Globus pallidus (tissue), 1 donor: ENCODE measurements at places on chromosomes 2 and 18.

- no peak for DNase-seq
Measured at GRCh38 chr18:58501066-58501896, 127.6 kb downstream of the ALPK2 start.

DNA sequence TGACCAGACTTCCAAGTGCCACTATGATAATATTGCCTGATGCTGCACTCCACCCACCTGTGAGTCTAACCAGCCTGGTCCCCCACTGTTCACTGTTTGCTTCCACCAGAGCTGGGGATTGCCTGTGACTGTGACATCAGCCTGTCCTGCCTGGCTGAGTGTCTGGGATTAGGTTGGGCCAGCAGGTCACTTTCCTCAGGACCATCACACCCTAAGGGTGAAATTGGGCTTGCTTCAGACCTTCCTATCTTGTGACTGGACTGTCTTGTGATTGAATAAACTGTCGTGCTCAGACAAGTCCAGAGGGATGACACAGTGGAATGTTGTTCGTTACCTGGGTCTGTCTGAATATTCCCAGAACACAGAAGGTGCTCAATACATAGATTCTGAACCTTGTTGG is 87.4 kb upstream of the HK2 start:
- no peak for DNase-seq

- no peak for DNase-seq
Measured at GRCh38 chr2:201152999-201153815, 29.7 kb upstream of the CASP10 start.

DNA sequence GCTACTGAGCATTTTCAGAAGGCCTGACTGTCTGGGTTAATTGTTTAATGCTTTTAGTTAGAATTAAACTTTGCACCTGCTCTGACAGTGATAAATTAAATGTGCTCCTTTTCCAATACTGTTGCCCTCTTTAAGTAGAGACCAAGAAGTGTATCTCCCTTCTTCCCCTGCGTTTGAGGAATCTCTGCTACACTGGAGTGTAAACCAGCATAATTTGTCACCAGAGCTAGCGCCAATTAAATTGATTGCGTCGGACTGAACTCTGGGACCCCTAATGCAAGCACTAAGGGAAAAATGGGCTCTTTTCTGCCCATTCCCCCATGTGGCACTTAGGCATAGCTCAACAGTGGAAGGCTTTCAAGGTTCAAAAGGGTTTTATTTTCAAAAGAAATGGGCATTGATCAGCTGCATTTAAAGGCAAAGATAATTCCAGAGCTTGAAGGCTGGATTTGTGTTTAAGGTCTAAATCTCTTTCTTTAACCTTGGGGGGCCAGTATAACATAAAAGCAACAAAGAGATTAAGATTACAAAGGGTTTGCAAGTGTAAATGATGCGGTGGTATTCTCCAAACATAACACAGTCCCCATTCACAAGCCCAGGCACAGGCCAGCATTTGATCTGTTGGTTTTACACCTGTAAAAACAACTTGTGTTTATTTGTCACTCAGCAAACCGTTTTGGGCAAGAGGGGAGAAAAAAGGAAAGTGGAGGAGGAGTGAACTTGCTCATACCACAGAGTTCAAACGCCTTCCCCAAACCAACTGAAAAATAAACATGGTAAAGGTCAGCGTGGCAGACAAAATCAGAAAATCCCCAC is 427.6 kb downstream of the BCL11A start:
- DNase-seq: no peak

GRCh38 chr18:46155641-46156051 is 51.5 kb downstream of the HAUS1 start:
- DNase-seq: no peak

- DNase-seq: no peak
Measured at GRCh38 chr2:241852116-241852980, 6.3 kb downstream of the PDCD1 start.

- DNase-seq: peak; percentile 84
Measured at GRCh38 chr2:168246483-168247340, 683 bp downstream of the STK39 start.

GRCh38 chr2:170271340-170271739 is 93.4 kb downstream of the MYO3B start:
- no peak for DNase-seq

DNA sequence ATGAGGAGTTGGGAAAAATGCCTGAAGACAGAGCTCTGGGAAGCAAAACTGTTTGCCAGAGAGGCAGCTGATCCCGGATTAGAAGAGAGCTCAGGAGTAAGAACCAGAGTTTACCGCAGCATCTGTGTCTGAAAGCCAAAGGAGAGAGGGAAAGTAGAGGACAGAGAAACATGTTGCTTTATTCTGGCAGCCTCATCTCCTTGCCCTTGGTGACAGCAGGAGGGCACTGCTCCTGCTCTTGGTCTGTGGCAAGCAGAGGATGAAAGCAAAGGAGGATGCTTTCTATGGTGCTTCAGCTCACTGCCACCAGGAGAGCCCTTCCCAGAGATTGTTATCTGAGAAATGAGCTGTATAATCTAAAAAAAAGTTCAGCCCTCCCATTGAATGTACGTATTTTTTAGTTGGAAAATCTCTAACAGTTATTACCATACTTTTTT is 7.7 kb downstream of the SLC1A4 start:
- no peak for DNase-seq

- DNase-seq: no peak
Measured at GRCh38 chr2:158692372-158693103, 102.6 kb upstream of the DAPL1 start.

DNA sequence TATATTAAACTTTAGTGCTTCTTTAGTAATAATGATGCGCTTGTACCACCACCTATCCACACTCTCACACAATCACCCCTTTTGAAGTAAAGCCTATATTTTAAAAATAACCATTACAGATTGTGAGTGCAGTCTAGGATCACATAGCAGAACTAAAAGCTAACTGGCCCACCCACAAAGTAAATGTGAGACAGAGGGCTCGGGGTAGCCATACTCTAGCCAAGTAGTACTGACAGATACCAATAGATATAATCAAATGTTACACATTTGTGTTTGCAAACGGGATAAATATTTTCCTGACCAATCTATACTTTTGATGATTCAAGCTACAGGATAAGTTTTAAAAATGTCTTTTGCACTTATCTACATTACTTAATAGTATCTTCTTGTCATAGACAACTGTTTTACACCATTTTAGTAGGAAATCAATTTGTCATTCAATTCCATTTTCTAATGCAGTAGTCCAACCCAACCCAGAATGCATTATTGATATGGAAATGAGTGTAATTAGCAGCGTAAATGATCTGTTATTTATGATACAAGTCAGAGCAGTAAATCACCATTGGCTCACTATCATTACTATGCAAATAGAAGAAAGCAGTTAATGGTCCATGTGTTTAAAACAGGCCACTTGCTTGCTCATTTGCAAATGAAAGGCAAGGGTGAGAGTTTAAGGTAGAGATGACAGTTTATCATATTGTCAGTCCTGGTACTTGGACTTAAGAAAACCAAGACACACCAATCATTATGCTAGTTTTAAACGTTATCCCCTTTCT is 111.8 kb downstream of the ERBB4 start:
- DNase-seq: no peak

GRCh38 chr2:120797421-120798221 is 62.0 kb downstream of the GLI2 start:
- no peak for DNase-seq

DNA sequence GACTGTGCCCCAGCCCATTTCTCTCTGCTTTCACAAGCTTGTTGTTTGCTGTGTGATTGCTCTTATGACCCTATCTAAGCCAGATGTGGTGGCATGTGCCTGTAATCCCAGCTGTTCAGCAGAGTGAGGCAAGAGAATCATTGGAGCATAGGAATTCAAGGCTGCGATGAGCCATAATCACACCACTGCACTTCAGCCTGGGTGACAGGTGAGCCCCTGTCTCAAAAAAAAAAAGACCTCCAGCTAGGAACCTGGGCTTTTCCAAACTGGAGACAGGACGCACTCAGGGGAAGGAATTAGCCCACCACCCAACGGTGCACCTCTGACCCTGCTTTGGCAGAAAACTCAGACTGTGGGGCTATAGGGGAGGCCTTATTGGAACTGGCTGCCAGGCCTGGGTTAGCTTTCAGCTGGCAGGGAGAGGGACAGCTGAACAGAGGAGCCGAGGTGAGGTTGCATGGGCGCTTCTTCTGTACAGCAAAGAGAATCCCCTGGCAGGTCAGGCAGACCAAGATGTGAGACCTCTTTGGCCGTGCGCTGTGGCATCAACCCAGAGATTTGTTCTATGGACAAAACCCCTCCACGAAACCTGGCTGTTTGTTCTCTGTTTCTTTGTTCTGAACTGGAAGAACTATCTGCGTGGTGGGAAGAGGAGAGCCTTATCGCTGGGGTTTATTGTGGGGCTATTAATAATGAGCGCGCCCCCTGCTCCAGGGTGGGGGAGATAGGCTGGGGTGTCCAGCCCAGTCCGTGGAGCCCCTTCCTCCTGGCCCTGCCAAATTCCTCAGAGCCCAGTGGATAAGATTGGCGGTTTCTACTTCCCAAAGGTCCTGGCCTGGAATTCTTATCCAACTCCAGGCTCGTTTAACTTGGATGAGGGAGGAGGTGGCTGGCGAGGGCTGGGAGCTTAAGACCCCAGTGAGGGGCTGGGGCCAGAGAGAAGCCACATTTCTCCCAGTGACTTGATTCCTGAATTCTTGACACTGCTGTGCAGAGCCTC is 38.8 kb upstream of the SMAD7 start:
- no peak for DNase-seq

- DNase-seq: no peak
Measured at GRCh38 chr2:54029721-54030395, 59.1 kb upstream of the PSME4 start.

DNA sequence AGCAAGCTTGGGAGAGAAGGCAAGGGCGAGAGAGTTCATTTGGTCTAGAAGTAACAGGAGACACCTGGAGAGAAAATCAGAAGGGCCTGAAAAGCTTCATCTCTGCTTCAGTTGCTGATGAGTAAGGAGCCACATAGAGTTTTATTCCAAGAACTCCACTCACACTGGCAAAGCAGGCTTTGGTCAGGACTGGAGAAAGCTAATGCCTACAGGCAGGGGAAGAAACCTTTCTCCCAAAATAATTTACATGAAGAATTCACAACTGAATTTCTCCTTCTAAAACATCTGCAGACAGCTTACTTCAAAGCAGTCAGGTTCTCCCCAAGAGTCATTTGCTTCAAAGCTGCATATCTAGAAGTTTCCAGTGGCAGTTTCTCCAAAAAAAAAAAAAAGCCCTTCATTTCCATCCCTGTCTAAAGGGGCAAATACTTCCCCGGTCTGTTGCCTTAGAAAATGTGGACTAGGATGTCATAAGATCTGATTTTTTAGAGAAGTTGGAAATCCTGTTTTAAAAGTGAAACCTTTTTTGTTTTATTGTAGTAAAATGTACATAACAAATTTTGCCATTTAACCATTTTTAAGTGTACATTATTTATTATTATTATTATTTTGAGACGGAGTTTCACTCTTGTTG is 46.3 kb downstream of the TMEM247 start:
- DNase-seq: no peak

GRCh38 chr18:11052800-11053199 is 96.6 kb downstream of the PIEZO2 start:
- DNase-seq: no peak

GRCh38 chr2:239362507-239362906 is 38.3 kb downstream of the HDAC4 start:
- no peak for DNase-seq

DNA sequence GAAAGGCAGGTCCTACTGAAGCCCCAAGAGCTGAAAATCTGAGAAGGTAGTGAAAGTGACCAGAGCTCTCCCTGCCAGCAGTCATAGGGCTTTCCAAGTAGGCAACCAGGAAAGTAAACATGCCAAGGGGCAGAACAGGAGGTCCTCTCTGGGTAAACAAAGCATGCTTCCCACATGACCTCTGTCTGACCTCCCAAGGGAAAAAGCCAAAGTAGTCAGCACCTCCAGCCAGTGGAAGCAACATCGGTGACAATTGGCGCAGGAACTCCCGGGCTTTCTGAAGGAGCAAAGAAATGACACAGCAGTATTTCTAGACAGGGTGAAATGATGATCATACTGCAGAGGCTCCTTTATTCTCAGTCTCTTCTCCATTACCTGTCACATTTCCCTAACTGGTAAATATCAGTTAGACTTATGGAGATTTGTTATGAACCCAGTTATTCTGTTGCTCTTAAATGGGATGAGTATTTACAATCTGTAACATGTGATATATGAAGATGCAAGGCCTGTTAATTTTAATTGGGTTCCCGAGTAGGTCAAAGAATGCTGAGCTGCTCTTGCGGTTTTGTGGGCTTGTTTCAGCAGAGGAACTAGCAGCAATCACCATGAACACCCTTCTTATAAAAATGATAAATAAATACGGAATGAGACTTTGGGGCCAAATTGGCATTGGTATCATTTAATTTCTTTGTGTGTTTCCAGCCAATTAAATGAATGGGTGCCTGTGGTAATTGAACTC is 321.0 kb downstream of the RND3 start:
- peak; percentile 54 for DNase-seq

GRCh38 chr2:95287336-95287735 is 9.8 kb upstream of the KCNIP3 start:
- no peak for DNase-seq

- no peak for DNase-seq
Measured at GRCh38 chr2:48272199-48272598, 257.8 kb upstream of the STON1 start.

GRCh38 chr2:238290091-238290509 is 1.7 kb upstream of the PER2 start:
- peak; percentile 85 for DNase-seq

GRCh38 chr2:151789055-151789834 is 39.0 kb downstream of the ARL5A start:
- DNase-seq: no peak

- no peak for DNase-seq
Measured at GRCh38 chr2:56012221-56012765, 88.7 kb upstream of the EFEMP1 start.

- DNase-seq: no peak
Measured at GRCh38 chr2:208250388-208250787, 4.5 kb downstream of the IDH1 start.

GRCh38 chr2:489838-490237 is 187.4 kb downstream of the TMEM18 start:
- no peak for DNase-seq

DNA sequence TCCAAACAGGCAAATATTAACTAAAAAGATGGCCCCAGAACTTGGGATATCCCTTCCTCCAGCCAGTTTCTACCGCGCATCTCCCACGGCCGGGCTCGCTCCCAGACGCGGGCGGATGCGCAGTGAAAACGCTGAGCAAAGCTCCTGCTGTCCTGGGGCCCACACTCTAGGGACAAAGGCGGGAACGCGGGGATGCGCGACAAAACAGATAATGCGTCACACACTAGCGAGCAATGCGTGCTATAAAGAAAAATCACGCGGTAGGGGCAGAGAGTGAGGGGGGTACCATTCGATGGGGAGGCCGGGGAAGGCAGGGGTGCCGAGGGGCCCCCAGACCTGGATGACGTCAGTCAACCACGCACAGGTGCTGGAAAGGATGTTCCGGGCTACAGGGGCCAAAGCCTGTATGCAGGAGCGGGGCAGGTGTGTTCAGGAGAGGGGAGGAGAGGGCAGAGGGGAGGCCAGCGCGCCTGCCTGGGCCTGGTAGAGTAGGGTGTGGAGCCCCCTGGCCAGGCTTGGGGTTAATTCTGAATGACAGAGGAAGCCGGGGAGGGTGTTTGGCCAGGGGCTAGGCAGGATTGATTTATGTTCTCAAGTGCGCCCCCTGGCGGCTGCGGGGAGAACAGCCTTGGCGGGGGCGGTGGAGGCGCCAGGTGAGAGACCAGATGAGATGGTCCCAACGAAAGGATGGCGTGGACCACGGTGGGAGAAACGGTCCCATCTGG is 14.9 kb upstream of the ITM2C start:
- DNase-seq: no peak

- no peak for DNase-seq
Measured at GRCh38 chr2:134581877-134582546, 136.8 kb downstream of the TMEM163 start.
